ENCODE measurements at places on chromosomes 1 and 21.

- no peak for DNase-seq
Measured at GRCh38 chr1:21623410-21623961, 45.7 kb downstream of the RAP1GAP start.

- no peak for DNase-seq
Measured at GRCh38 chr1:203517426-203518110, 23.6 kb downstream of the OPTC start.

- DNase-seq = no peak
Measured at GRCh38 chr1:198672124-198672523, 33.3 kb downstream of the PTPRC start.

- DNase-seq = no peak
Measured at GRCh38 chr1:224541901-224542630, 74.1 kb upstream of the CNIH3 start.

DNA sequence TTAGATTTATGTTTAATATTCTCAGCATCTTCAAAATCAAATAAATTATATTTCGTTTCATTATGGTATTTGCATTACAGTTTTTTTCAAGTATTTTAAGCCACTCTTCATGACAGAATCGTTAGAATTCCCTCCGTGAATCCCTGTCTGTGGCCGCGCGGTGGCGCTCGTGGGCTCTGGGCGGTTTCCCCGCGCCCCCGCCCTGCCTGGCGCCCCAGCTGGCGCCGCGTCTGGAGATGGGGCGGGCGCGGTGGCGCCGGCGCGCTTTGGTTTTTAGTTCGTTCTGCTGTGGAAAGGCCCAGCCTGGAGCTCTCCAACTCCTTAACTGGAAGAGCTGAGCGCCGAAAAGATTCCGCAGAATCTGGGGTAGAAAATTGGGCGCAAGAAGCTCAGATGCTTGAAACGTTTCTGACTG lies 25.7 kb downstream of the PRMT2 start:
- no peak for DNase-seq

- no peak for DNase-seq
Measured at GRCh38 chr1:85058311-85058710, 10.0 kb upstream of the MCOLN3 start.

DNA sequence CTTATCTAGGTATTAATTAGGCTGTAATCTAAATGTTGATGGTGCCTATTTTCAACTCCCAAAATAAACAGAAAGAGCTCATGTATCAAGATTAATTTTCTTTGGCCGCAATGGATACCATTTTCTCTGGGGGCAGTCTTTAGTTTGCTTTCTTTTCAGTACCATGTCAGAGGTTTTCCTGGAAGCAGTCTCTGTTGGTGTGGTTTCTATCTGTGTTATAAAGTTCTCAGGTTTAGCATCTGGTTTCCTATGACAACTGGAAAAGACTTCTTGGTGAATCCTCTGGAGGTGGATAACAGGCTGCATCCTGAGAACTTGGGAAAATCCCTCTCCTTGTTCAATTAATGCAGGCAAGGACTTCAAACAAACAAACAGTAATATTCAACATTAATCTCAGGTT lies 38.7 kb upstream of the BATF3 start:
- DNase-seq = no peak

DNA sequence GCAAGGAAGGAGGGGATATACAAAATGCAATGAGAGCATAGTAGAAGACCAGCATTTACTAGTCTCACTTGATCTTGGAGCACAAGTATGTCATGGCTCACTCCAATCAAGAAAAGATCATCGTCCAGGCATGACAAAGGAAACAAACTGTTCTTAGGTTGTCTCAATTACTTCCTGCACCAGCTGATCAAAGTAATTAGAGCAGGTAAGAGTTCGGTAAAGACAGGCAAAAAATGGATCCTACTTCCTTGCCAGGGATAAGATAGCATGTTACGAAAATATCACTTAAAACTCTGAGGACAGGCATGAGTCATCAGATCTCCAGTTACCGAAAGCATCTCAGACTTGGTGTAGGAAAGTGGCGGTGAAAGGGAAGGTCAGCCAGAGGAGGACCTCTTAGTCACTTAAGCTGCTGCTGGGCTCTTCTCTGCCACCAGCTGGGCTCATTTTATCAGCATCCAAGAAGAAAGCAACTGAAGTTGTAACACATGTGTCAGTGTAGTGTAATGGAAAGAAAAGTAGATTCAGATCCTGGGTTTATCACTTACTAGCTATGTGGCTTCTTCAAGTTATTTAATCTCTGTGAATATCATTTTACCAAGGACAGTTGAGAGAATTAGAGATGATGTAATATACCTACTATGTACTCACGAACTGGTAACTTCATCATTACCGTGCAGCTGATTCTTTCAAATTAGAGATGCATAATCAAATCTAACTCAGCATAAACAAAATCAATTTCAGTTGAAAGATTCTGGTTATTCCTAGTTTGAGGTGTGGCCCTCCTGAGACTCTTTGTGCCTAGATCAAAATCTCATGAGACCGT lies 46.8 kb downstream of the XCL1 start:
- DNase-seq = no peak

DNA sequence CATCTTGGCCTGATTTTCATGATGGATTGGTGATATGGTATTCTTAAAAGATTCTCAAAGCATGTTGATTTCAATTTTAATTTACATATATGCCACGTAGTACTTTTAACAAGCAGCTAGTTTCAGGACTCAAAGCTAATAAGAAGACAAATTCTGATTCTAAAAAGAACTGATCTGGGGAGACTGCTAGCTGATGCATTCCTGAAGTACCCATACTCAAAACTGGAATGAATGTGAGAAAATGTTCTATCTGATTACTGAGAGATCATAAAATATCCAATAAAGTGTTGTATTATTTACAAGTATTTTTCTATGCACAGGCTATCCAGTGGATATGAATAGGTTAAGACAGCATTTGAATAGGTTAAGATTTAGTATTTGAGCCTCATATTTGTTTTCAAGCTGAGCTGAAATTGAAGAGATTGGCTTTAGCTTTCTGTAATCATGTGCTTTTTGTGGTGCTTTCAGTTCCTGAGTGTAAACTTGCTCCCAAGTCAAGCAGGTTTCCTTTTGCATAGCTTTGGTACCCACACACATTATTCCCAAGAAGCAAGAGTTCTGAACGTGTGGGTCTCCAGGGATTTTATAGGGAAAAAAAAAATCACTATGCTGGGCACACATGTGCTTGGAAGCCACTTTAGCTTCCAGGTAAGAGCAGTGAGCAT lies 114.1 kb downstream of the VPS13D start:
- DNase-seq = no peak

GRCh38 chr1:18134324-18135046 lies 26.9 kb downstream of the IGSF21 start:
- DNase-seq = no peak

DNA sequence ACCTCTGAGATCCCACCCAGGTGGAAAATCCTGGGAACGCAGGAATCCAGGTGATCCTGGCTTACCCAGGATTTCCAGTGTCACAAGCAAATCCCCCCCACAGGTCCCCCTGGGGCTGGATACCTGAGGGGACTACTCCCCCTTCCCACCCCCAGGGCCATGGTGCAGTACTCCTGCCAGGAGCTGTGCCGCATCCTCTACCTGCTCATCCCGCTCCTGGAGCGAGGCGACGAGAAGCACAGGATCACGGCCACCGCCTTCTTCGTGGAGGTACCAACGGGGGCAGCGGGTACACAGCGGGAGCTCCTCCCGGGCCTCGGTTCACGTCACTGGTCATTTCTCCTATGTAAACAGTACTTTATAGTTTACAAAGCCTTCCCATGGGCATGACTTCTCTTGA lies 20.4 kb upstream of the TTC4 start:
- no peak for DNase-seq

- DNase-seq = no peak
Measured at GRCh38 chr1:6503884-6504602, 12.6 kb upstream of the PLEKHG5 start.

- no peak for DNase-seq
Measured at GRCh38 chr1:87167848-87168525, 160.7 kb upstream of the LMO4 start.

- DNase-seq = no peak
Measured at GRCh38 chr1:154469844-154470560, 32.0 kb upstream of the TDRD10 start.

GRCh38 chr1:200181861-200182260 lies 154.4 kb downstream of the NR5A2 start:
- DNase-seq = no peak

DNA sequence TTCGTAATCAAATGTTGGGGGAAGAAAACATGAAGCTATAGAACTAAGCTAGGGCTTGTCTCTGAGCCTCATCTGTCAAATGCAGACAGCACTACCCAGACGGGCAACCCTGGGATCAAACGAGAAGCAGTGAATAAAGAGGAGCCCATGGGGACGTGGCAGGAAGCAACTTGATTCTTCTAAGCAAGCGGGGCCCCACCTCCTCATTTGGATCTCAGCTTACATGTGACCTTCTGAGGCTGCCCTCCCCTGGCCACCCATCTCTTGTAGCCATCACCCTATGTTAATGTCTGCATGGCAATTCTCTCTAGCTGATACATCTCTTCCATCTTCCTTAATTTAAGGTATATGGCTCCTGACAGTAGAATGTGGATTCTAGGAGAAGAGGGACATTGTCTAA lies 171.3 kb downstream of the IGSF21 start:
- no peak for DNase-seq

DNA sequence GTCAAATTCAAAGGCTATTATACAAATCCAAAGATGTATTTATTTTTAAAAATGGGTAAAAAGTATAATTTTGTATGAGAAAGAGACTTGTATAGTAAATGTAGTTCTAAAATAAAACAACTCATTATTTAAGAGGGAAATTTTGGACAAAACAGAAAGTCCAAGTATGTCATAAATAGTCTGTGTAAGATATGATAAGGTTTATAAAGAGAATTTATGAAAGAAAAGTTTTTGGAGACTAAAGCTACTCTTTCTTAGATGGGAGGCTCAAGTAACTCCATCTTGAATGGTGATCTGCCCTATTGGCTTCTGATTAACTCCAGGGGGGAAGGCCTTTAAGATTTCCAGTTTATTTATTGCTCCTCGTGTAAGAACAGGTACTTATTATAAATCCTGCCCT lies 14.7 kb upstream of the OR2T27 start:
- DNase-seq = no peak

- DNase-seq = no peak
Measured at GRCh38 chr1:1894354-1895059, 3.6 kb upstream of the GNB1 start.

DNA sequence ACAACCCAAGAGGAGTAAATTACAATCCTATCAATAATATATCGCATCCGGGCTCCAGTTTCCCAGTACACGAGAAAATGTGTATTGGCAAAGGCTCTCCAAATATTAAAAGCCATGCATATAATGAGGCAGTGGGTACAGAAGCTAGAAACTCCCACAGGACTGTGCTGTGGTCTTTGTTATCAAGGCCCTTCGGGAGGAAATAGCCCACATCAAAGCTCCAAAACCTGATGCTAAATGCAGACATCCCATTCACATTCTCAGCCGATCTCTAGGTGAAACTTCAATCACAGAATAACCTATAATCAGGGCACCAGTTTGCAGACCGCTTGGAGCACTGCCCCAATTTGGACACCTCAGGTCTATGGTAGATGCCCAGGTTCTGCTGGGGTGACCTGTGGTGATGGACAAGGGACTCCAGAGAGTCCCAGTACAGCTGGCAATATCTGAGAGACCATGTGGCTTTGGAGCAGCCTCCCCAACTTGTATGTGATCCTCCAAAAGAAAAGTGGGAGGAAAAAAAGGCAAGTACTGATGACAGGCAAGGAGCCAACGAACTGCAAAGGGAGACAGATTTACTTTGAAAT lies 148.8 kb upstream of the CAMK1G start:
- DNase-seq = no peak

- no peak for DNase-seq
Measured at GRCh38 chr1:53265581-53265980, 27.3 kb upstream of the MAGOH start.

DNA sequence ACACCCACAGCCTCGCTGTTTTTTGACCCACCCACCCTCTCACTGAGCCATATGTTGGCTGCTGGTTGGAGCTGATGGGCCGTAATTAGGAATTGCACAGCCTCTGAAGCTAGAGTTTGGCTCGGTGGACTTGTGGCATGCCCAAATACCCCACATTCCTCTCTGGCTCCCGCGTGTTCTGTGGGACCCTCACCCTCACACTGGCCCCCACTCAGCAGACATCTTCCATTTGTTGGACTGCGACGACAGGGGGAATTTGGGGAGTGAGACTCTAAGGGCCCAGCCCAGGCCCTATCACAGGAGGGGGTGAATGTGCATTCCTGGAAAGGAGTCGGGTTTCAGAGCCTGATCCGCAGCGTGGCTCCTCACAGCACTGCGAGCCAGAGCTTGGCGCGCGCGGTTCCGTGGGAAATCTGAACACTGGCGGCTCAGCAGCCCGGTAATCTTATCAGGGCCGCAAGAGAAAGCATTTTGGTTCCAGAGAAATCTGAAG lies 5.2 kb downstream of the RCSD1 start:
- no peak for DNase-seq

GRCh38 chr1:67556297-67556900 lies 126.2 kb upstream of the SERBP1 start:
- no peak for DNase-seq

DNA sequence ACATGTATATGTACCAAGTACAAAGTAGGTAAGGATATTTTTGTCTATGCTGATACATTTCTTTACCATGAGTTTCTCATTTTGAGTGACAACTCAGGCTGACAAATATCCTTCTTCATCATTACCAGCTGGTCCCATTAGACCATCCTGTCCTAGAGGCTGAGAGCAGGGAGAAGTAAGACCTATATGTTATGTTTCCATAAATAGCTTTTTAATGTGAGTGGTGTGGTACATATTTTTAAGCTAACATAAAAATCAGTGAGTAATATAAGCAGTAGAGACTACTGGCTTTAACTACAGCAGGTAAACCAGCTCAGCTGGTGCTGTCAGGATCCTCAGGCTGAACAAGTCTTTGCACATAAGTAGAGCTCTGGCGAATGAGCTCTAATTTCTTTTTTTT lies 62.4 kb downstream of the CLEC20A start:
- no peak for DNase-seq

DNA sequence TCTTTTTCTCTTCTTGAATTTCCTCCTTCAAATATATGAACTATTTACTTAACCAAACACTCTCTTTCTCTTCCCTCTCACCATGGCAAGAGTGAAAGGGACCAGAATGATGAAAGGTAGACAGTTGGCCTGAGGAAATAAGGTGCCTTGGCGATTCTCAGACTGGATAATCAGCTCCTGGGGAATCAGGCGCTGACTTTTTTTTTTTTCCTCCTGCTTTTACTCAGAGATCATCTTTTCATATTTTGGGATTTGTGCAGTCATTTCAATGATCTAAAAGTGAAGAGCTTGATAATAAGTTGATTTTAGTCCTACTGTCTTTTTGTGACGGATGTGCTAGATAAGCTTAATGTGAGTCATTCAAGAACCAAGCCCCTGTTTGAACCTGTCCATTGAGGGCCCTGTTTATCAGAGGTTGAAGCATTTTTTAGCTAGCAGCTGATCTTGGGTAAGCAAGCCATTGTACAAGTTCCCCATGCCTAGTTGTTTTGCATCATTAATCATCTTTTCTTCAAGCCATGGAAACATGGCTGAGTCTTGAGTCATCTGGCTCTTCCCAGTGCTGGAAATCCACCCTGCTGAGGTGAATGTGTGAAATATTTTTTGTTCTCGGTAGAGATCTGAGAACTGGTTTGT lies 40.8 kb downstream of the ITSN1 start:
- no peak for DNase-seq
